CD8-positive, alpha-beta memory T cell (primary cell): ENCODE measurements at places on chromosomes 3 and 15. TPM values are rescaled to one million over a fixed set of nuclear protein-coding genes. Genes with fewer than 3 reads are reported as not detected.

MYD88 gene
- polyA plus RNA-seq = 108 TPM

CKMT1B gene
- not detected for polyA plus RNA-seq

DNA sequence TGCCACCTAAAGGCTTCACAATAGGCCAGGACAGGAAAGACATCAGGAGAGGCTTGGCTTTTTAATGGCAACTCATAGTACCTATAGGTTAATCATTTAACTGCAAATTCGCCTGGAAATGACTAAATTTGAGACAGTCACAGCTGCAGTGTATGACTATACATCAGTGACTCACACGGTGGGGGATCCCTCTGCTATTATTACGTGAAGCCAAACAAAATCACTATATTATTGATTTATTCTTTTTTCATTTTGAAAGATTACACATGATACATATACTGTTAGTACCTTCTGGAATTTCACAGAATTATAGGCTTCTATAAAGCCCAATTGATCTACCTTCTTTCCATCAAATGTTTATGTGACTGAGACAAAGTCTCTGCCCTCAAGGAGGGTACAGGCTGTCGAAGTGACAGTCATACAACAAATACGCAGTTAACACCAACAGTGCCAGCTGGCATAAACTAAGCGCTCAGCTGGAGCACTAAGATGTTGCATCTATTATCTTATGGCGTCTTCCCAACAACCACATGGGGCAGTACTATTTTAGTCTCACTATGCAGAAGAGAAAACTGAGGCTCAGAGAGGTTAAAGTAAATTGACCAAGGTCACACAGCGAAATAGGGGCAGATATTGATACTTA is 82.0 kb upstream of the LMOD3 start:
- no peak for DNase-seq

DNA sequence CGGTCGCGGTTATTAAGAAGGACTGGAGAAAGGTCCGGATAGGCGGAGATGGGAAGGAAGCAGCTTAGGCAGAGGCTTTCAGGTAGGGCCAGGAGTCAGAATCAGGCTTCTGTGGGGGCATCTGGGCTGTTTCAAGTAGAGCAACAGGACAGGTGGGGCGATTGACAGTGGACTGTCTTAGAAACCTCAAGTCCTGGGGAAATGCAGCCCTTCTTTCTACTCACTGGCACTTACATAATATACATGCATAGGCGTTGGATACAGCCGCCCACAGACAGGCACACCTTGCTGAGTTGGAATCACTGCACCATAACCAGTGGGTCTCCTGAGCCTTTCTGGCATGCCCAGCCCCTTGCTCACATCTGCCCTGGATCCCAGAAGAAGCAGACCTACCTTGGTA is 730 bp downstream of the MYD88 start:
- no peak for DNase-seq

DNA sequence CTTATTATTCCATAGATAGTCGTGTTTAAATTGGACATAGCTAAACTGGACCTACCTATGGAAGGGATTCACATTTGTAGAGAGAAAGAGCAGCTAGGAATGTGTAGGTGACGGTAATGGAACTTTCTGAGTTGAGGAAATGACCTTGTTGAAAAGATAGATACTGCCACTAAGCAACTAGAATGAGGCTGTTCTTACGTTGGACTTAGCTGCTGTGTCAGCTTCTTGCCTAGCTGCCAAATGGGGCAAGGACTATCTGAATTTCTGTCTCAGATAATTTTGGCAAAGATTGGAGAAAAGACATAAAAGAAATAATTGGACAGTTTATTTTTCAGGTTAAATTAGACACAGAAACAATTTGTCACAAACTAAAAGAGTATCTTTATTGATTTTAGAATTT is 68.8 kb downstream of the MEF2A start:
- no peak for DNase-seq

- no peak for DNase-seq
These were observed 57.4 kb upstream of the NR2C2 start for GRCh38 chr3:14889943-14890342.

DNA sequence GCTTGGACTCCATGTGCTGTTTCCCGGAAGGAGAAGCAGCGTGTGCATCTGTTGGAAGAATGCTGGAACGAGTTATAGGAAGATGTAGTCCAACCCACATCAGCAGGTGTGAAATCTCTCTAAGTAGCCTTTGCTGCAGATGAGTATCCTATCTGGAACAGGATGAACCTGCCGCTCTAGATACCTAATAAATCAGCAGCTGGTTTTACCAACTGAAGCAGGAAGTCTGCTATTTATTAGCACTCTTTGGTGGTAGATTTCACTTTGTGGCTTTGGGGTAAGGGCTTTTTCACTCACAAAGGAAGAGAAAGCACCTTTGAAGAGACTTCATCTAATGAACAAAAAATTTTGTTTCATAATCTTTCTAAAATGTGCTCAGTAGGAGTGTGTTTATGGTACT is 66.4 kb downstream of the DCUN1D1 start:
- peak; percentile 40 for DNase-seq

GRCh38 chr3:28624084-28624483 is 275.5 kb upstream of the AZI2 start:
- no peak for DNase-seq

DNA sequence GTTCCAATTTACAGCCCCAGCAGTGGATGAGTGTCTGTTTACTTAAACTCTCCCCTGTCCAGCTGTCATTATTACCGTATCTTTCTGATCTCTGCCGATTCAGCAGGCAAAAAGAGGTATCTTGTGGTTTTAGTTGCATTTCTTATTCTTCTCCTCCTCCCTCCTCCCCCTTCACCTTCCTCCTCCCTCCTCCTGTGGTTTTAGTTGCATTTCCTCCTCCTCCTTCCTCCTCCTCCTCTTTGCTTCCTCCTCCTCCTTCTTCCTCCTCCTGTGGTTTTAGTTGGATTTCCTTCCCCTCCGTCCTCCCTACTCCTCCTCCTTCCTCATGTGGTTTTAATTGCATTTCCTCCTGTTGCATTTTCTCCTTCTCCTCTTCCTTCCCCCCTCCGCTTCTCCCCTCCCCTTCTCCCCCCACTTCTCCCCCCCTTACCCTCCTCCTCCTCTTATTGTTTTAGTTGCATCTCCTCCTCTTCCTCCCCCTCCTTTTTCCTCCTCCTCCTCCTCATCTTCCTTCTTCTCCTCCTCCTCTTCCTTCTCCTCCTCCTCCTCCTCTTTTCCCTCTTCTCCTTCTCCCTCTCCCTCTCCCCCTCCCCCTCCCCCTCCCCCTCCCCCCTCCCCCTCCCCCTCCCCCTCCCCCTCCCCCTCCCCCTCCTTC is 25.3 kb upstream of the VPS33B start:
- DNase-seq = no peak

GRCh38 chr3:56467108-56467507 is 1.2 kb downstream of the ERC2 start:
- no peak for DNase-seq

DNA sequence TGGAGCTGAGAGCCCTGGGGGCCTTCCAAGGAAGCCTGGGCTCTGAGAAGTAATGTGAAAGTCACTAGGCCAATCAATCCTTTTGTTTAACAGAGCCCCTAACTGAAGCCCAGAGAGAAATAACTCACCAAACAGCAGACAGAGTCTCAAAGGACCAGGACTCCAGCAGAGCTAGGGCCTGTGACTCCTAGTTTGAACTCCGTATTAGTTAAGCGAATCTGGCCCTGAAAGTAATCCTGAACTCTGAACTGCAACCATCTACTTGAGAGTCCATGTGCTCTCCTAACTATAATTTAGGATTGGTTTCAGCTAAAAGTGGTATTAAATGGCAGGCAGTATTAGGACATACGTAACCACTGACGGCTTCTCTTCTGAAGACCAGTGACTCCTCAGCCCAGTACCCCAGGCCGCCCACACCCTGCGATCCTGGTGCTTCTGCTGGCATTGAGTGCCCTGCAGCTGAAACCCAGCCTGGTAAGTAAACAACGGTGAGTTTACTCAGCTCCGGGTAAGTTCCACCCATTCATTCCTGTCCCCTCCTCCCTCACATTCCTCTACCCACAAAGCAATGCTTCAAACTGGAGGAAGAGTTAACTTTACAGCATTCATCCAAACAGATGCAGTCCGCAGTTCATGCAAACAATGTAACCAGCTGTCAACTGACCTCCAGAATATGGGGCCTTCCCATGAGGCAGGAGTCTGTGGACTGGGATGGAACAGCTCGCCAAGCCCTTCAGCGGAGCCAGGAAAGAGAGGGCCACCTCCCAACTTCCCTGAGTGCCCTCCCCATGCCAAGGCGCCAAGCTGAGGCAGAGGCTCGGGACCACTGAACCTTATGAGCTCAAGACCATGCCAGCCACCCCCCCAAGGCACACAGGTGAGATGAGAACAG is 7.3 kb downstream of the MYO5C start:
- no peak for DNase-seq

- no peak for DNase-seq
These were observed 1033.3 kb downstream of the IGSF11 start for GRCh38 chr3:118001380-118001779.
